ENCODE measurements at places on chromosomes 2 and 18. TPM values are rescaled to one million over a fixed set of nuclear protein-coding genes. Genes with fewer than 3 reads are reported as not detected.

TRIM43 gene
- not detected for total RNA-seq

HSBP1L1 gene
- total RNA-seq: 9.7 TPM

NT5DC4 gene
- total RNA-seq: not detected

NPPC gene
- total RNA-seq: 0.28 TPM
